ENCODE measurements at places on chromosomes 7 and 10.

DNA sequence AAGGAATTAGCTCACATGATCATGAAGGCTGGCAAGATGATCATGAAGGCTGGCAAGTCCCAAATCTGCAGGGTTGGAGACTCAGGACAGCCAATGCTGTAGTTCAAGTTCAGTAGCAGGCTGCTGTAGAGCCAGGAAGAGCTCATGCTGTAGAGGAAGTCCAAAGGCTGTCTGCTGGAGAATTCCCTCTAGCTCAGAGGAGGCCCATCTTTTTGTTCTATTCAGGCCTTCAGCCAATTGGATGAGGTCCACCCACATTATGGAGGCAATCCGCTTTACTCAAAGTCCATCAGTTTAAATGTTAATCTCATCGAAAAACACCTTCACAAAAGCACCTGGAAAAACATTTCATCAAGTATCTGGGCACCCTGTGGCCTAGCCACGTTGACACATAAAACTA, 24.8 kb upstream of the FAM171A1 start:
- DNase-seq: no peak

GRCh38 chr7:124089621-124090020, 56.8 kb upstream of the TMEM229A start:
- no peak for DNase-seq

- no peak for DNase-seq
Measured at GRCh38 chr10:97314671-97315070, 4.4 kb upstream of the FRAT1 start.

GRCh38 chr7:136993377-136993776, 124.9 kb downstream of the CHRM2 start:
- no peak for DNase-seq

- DNase-seq: no peak
Measured at GRCh38 chr7:151692721-151693120, 173.0 kb upstream of the RHEB start.

DNA sequence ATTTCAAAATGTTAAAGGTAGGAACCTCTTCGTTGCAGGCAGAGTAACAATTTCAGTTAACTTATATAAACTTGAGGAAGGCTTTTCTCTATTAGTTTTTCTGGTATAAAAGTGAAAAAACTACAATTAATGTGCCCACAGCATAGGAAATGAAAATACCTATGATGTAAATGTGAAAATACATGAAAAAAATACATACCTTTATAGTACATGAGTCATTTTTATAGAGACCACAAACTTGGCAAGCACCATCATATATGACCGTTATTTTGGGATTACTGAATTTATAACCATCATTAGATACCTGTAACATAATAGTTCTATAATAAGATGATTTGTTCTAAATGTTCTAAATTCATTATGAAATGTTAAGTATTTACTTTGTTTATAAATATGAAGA, 42.7 kb downstream of the VWDE start:
- no peak for DNase-seq

GRCh38 chr7:111210996-111211395, 120.1 kb downstream of the LRRN3 start:
- DNase-seq: no peak

DNA sequence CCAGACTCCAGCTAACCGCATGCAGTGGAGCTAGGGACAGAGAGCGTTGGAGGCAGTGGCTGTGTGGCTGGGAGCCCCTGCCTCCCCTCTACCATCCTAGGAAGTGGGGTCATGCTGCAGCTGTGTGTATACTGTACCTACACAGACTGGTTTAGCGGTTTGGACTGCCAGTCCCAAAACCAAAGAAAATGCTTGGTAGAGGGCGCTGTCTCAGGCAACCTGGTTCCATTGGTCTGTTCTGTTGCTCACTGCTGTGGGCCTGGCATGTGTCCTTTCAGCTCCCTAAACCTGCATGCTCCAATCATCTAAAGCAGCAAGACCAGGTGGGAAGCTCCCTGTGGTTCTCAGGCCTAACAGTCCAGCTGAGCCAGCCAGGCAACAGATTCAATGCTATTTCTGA, 4.5 kb downstream of the RBP4 start:
- DNase-seq: no peak

- no peak for DNase-seq
Measured at GRCh38 chr7:24778543-24779282, 21.4 kb upstream of the GSDME start.

Measured in Karpas-422 (cell line).